NCI-H2081 (cell line): ENCODE measurements at places on chromosomes 3 and 15.
A peak's percentile ranks its signal among the peaks of the same experiment; 100 is the strongest.

DNA sequence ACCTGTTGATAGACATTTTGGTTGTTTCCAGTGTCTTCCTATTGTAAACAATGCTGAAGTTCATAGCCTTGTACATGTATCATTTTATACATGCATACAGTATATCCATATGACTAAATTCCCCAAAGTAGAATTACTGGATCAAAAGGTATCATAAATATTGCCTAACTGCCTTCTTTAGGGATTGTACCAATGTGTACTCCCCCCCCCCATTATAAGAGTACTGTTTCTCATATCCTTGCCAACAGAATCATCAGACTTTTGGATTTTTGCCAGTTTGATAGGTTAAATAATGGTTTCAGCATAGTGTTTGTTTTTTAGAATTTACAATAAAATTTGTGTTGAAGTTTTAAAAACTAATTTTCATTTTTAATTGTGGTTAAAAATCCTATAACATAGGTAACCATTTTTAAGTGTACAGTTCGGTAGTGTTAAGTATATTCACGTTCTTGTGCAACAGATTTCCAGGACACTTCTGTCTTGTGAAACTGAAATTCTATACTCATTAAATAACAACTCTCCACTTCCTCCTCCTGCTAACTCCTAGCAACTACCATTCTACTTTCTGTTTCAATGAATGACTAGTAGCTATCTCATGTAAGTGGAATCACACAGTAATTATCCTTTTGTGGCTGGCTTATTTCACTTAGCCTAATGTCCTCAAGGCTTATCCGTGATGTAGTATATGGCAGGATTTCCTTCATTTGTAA, 30.8 kb upstream of the MAP3K13 start:
- DNase-seq: peak; percentile 92

- no peak for DNase-seq
Observed at GRCh38 chr3:69406163-69406562, 20.3 kb upstream of the FRMD4B start.

DNA sequence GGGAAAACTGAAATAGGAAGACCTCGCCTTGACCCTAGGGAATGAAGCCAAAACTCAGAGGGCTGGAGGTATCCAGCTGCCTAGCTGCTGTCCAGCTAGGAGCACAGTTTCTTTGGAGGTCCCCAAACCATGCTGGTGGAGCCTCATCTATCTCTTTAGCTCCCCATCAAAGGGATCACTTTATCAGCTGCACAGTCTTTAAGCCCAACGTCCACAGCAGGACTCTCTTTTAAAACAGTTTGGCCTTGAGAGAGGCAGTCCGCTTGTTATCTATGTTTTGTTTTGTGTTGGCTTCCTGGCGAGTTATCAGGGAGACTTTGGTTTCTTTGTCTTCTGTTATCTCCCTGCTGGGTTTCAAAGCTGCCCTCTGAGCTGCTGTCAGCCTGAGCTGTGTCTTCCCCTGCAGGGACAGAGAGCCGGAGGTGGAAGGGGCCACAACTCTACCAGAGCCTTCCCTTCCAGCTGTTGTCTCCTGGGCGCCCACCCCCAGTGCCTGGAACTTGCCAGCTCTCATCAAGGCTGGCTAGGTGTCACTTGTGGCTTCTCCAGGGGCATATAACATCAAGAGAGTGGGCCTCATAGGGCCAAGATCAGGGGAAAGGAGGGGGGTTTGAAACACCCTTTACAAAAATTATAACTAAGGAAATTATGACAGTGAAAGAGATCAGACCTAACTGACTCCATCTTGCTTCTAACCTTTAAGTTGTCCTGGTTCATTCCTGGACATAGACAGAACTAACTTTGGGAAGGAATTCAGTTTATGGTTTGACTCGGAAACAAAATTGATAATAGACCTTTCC, 61.4 kb upstream of the C15orf39 start:
- no peak for DNase-seq

GRCh38 chr3:186717039-186717457, at the start of gene KNG1:
KNG1 (plus strand) TSS chr3:186717359; CDS start chr3:186717543, 184 bp downstream.
- DNase-seq: no peak

GRCh38 chr3:138323971-138324370, 5.7 kb downstream of the NME9 start:
- DNase-seq: no peak

- DNase-seq: peak; percentile 56
Observed at GRCh38 chr3:132997404-132998185, 40.6 kb upstream of the TMEM108 start.
